Pancreas (tissue), 10 donors: ENCODE measurements at places on chromosomes 5 and 9. TPM values are rescaled to one million over a fixed set of nuclear protein-coding genes. Genes with fewer than 3 reads are reported as not detected.

- no peak for DNase-seq
These were observed 112.6 kb downstream of the CAVIN4 start for GRCh38 chr9:100690438-100690837.

- DNase-seq = no peak
These were observed 358.6 kb upstream of the PAPPA start for GRCh38 chr9:115794921-115795475.

Gene AJM1
- 5.0 TPM for total RNA-seq

DNA sequence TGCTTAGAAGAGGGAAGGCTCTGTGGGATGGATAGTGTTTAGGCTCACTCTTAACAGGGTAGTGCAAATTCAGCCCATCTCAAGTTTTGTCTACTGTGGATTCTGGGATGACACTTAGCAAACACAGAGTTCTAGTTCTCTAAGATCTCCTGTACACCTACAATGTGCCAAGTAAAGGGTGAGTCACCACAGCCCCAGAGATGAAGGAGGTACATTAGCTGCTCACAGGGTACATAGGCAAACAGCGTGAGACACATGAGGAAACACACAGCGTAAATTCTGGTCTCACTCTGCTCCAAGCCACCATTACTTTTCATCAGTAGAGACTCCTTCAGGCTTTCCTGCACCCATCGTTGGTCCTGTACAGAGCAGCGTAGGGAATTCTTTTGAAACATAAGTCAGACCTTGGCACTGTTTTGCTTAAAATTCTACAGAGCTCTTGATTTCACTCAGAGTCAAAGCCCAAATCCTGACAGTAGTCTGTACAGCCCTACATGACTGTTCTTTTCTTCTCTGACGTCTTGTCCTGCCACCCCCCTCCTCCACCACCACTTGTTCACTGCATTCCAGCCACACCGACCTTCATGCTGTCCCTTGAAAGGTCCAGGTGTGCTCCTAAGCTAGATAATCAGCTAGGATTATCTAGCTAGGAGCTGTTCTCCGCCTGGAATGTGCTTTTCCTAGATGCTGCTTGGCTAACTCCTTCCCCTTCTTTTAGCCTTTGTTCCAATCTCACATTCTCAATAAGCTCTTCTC is 8.7 kb downstream of the ASTN2 start:
- DNase-seq = no peak

Gene TMEM167A
- total RNA-seq = 39.5 TPM

- no peak for DNase-seq
These were observed 468.5 kb downstream of the TMEM232 start for GRCh38 chr5:110257971-110258370.

DNA sequence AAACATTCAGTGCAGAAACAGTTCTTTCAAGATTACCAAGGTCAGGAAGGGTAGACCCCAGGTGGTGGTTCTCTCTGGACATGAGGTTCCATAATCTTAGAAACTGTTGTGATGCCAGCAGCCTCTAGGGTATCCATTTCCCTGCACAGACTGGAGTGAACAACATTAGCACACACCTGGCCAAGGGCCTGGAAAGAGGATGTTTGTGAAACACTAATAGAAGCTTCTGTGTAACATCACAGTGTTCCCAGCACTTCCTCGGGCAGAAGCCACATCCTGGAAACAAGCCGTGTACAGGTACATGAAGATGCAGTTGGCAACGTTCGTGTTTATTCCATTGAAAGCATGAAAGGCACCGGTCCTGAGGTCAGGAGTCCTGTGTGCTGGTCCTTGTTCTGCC is 598.2 kb upstream of the KLF4 start:
- no peak for DNase-seq

GRCh38 chr9:121831869-121832268 is 180.4 kb downstream of the DAB2IP start:
- DNase-seq = no peak

DNA sequence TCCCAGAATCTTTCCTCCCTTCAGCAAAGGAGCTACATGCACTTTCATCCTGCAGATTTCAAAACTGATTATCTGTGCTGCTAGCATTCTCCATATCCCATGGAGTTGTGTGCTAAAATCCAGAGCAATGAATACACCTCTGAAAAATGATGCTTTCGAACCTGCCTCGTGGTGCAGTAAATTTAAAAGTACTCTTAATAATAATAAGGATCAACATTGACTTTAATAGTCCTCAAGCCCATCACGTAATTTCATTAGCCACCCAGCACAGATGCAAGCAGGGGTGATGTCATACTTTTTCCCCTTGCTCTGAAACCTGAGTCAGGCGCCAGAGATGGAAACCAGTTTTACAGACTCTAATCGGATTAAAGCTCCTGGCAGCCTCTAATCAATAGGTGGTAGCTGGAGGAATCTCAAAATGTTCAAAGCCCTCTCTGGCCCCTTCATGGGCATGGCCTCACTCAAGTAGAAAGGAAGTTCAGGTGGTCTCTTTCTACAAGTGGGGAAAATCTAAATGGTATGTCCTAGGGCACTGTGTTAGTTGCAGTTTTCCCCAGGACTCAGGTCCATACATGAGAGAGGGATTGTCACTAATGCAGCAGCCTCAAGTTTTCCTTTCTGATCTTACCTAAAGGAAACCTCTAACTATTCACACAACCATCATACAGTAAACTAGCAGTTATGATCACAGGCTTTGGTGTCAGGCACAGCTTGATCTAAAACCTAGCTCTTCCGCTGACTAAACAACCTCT is 221.6 kb upstream of the SLC30A5 start:
- no peak for DNase-seq

DNA sequence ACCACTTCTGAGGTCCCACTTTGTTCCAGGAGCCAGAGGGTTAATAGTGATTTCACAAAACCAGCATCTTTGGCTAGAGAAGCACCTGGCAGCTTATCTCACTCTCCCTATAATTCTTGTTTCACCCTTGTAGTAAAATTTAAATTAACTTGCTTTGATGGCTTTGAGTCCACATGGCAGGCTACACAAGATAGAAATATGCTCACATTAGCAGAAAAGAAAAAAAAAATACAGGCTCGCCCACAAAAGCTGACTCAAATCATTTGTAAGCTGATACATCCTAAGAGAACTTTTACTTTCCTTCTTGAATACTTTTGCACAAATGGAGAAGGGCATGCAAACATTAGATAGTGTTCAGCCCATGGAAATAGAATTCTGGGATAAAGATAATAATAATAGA is 36.2 kb downstream of the TNFSF15 start:
- DNase-seq = no peak

DNA sequence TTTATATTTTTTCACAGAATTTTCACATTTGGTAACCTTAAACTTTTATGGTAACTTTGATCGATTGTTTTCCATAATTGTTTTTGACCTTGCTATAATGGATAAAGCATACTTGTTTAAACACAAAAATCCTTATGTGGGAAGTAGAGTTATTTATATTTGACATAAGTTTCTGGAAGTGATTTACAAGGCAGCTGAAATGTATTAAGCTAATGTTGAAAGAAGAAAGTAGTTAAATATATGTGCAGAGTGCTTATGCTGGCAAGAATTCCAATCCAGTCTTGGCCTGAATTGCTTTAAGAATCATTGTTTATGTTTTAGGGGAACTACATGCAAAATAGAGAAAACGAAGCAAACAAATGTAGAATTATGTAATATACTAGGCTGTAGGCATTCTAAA is 763.6 kb downstream of the TAF11L14 start:
- DNase-seq = no peak

DNA sequence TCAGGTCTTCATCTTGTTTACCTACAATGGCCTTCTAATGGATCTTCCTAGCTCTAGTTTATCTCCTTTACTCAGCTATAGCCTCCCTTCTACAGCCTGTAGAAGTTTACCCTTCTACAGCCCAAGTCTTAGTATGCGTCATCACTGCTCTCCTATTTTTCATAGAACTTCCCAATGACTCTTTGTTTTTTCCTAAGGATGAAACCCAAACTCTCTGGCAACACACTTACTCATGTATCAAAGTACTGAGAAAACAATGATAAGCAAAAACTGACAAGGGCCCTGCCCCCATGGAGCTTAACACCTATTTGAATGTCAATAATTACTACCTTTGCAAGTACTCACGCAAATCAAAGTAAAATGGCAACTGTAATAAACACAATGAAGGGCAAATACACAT is 33.7 kb downstream of the LEAP2 start:
- no peak for DNase-seq

DNA sequence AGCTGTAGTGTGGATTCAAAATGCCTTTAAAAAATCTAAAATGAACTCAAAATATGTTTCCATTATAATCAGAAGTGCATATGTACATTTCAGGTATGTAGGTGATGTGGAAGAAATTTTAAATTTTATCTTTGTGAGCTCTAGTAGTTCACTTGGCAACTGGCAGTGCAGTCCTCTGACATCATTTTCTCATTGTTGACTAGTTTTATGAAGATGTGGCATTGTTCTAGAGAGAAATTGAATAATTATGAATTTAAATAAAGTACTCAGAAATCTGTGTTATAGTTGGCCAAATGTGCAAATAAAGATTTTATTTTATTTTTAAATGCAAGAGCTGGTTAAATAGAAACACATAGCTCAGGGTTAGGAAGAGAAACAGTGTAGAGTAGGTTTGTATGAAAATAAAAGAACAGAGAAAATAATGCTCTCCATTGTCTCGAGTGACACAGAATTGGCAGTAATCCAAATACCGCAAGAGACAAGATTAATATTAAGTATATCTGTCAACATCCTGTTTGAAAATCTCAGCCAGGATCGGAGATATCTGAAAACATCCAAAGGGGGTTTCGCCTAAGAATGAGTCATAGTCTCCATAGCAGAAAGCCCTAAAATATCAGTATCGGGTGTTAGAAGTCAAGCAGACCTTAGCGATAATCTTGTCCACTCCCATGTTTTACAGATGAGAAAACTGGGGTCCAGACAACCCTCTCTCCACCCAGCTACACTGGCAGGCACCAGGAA is 189.4 kb downstream of the CCDC192 start:
- DNase-seq = no peak

GRCh38 chr9:21710548-21711191 is 91.8 kb upstream of the MTAP start:
- no peak for DNase-seq

- DNase-seq = no peak
These were observed 30.9 kb upstream of the WWC1 start for GRCh38 chr5:168260353-168261226.

- DNase-seq = no peak
These were observed 25.4 kb downstream of the GPR21 start for GRCh38 chr9:123058834-123059233.

Gene IFNB1
- not detected for total RNA-seq

Gene FOXD4L3
- 0.08 TPM for total RNA-seq

Gene STXBP1
- 33.0 TPM for total RNA-seq

- no peak for DNase-seq
These were observed 247.4 kb upstream of the CHD1 start for GRCh38 chr5:99176186-99176585.

DNA sequence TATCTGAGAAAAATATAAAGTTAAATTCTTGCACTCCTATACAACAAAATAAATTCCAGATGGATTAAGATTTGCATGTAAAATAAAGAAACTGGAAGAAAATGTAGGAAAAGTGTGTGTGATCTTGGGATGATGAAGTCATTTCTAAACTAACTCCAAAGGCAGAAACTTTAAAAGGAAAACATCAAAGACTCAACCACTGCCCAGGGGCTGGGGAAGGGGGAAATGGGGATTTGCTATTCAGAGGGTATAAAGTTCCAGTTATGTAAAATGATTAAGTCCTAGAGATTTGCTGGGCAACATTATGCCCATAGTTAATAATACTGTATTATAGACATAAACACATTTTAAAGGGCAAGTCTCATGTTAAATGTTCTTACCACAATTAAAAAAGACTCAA is 254.5 kb downstream of the DEPDC1B start:
- no peak for DNase-seq

DNA sequence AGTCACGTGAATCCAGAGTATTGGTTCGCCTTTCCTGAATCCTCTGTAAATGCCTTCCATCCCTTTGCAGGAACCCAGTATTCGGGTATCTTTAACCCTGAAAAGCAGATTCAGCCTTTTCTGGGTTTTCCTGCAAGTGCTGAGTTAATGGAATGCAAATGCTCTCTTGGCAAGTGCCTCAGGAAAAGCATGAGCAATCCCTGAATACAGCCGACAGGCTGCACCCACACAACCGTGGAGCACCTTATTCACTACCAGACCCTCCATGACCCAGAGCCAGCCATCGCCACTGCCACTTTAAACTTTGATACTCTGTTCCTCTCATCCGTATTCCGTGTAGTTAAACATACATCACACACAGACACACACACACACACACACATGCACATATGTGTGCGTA is 54.4 kb downstream of the ZNF622 start:
- no peak for DNase-seq

DNA sequence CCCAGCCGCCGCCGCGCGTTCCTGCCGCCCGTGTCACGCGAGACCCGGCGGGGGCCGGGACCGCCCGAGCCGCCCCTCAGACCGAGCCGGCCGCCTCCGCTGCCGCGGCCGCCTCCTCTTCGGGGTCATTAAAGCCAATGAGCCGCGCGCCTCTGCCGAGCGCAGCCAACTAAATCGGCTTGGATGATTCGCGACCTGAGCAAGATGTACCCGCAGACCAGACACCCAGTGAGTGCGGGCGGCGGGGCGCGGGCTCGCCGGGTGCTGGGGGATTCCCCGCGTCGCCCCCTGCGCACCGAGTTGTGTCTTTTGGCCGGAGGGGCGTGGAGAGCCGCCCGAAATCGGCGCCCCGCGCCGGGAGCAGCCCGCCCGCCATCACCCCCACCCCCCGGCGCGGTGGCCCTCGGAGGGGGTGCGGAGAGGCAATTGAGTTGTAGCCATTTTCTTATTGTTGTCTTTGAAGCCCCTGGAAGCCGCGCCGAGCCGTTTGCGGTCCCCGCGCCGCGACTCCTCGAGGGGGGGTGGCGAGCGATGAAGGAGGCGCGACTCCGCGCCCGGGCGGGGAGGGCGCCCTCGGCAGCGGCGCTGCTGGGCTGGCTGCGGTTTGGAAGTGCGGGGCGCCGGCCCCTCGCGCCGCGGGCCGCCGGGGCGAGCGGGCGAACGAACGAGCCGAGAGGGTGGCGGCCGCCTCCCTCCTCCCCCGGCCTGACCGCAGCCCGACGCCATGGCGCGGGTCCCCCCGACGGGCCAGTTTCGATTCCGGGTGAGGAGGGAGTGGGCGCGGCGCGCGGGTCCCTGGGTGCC is 1.0 kb downstream of the TLE4 start:
- DNase-seq = peak; percentile 46

DNA sequence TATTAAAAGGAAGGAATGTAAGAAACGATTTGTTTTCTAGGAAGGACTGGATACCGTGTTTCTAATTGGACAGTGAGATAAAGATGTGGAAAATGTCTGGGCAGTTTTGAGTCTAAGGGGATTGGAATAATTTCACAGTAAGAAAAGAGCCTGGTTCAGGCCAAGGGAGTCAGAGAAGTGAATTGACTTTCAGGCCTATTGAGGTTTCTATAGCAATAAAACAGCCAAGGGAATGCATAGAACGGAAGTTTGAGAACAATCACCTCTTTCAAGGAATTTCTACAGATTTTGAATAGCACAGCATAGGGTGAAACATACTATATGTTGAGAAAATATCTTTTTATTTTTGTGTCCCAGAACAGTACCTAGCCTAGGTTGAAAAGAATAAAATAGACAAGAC is 271.6 kb upstream of the TRPM3 start:
- no peak for DNase-seq

GRCh38 chr5:41772785-41773442 is 97.3 kb downstream of the OXCT1 start:
- no peak for DNase-seq

Gene TRPM3
- 0.83 TPM for total RNA-seq
